Stimulated activated memory B cell treated with anti-CD40 and anti-IgM and Interleukin-4, amounts not matched to agents 10 μg/mL and 1 μg/mL and 100 μg/mL, for 72 hours (primary cell): ENCODE measurements at places on chromosomes 2 and 18.

DNA sequence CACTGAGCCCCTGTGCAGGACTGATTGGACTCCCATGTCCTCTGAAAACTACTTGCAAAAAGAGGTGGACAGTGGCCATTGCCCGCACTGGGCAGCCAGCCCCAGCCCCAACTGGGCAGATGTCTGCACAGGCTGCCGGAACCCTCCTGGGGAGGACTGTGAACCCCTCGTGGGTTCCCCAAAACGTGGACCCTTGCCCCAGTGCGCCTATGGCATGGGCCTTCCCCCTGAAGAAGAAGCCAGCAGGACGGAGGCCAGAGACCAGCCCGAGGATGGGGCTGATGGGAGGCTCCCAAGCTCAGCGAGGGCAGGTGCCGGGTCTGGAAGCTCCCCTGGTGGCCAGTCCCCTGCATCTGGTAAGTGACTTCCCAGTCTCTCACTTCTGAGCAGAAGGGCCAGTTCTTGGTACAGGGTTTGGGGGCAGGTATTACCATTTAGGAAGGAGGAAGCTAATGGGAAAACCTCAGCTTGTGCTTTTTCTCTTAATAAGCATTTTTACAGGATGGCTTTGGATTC lies 44.1 kb downstream of the TNFRSF11A start:
- no peak for ATAC-seq

DNA sequence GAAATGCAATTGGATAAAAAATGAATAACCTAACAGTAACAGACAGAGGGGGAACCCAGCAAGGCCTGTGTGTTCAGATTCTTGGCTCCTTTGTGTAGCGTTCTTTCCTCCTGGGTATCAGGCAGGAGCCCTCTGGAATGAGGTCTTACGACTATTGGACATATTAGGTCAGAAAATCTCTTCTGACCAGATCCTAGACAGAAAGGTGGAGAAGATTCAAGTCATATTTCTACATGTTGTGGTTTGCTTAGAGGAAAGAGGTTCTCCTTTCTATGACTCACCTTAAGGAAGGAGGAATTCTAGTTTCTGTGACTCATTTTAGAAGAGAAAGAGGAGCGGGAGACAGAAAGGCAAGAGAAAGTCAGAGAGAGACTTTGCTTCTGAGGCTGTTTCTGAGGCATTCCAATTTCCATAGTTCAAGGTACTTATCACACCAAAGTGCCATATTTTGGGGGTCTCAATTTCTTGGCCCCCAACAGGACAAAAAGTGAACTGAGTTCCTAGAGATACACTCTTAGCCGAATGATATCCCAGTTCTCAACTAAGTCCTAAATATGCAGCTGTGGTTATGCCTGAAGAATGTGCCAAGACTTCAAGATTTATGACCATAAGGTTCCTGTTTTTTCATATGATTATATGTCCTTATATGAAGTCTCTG lies 618.6 kb downstream of the ZEB2 start:
- ATAC-seq: peak; percentile 61

GRCh38 chr18:25516121-25516520 lies 164.2 kb upstream of the ZNF521 start:
- no peak for ATAC-seq

GRCh38 chr18:5973099-5973498 lies 77.8 kb upstream of the TMEM200C start:
- no peak for ATAC-seq

GRCh38 chr18:78632111-78632541 lies 347.5 kb upstream of the SALL3 start:
- ATAC-seq: no peak

DNA sequence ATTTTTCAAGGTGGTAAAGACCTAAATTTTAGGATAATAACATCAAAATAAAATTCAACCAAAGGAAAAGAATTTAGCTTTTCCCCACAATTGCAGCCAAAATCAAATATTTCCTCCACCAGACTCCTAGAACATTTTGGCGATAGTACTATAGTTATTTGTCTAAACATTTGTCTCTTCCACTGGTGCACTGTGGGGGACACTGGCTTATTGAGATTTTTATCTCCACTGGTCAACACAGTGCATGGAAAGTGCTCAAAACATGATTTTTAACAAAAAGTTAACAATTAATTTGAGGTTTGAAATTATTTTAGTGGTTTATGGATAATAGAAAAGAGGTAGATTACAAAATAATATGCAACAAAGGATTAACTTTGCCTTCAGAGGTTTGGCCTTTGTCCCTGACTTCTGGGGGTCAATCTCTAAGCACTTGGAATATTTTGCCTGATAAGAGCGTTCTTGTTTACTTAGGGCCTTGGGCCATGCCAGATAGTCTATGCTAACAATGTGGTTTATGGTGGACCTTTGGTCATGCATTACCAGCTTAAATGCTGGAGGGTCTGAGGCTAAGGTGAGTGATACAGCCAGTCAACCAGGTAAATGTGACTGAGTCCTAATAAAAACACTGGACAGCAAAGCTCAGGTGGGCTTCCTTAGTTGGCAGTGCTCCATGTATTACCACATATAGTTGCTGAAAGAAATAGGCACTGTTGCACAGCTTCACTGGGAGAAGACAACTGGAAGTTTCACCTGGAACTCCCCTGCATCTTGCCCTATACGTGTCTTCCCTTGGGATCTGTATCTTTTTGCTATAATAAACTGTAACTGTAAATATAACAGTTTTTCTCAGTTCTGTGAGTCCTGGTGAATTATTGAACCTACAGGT lies 67.2 kb upstream of the SATB2 start:
- ATAC-seq: no peak

DNA sequence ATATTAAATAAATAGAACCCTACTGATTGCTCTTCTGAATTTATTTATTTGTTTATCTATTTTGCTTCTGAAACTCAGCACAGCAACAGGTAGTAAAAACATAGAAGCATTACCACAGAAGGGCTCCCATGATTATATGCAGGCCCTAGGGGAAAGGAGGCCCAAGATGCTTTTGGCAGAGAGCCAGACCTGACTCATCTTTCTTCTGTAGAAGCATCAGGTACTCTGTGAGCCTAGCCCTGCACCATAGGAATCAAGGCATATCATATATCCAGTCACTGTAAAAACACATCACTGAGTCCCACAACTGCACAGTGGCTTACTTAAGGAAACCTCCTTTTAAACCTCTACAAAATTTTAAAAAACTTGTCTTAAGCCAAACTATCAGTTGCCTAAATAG lies 1.8 kb downstream of the SCN9A start:
- no peak for ATAC-seq

GRCh38 chr2:182416191-182416590 lies 10.6 kb downstream of the PDE1A start:
- no peak for ATAC-seq

DNA sequence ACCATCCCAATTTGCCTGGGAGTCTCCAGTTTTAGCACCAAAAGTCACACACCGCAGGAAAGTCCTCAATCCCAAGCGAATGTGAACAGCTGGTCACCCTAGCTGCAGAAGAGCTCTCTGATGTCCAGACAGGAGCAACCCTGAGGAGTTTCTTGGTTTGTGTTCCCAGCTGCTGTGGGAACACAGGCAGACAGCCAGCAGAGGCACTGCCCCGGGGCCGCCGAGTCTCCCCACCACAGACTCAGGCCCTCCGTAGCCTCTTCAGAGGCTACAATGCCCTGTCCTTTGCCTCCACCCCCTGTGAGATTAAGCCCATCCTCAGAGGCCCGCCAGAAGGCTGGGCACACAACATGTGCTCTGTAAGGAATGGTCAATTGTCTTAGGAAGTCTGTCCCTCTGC lies 111.5 kb downstream of the TTC32 start:
- no peak for ATAC-seq

DNA sequence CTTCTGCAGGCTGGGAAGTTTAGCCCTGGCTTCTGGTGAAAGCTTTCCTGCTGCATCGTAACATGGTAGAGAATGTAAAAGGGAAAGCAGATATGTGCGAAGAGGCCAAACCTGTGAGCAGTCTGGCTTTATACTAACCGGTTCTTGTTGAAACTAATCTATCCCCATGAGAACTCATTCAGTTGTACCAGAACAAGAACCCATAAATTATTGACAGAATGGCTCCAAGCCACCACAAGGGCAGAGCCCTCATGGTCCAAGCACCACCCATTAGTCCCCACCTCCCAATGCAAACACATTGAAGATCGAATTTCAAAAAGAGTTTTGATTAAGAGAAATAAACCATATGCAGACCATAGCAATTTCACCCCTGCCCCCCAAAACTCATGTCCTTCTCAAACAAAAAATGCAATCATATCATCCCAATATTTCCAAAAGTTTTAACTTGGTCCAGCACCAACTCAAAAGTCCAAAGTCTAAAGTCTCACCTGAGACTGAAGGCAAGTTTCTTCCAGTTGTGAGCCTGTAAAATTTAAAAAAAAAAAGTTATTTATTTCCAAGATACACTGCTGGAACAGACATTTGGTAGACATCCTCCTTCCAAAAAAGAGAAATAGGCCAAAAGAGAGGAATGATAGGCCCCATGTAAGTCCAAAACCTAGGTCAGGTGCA lies 318.9 kb downstream of the CNTNAP5 start:
- no peak for ATAC-seq

DNA sequence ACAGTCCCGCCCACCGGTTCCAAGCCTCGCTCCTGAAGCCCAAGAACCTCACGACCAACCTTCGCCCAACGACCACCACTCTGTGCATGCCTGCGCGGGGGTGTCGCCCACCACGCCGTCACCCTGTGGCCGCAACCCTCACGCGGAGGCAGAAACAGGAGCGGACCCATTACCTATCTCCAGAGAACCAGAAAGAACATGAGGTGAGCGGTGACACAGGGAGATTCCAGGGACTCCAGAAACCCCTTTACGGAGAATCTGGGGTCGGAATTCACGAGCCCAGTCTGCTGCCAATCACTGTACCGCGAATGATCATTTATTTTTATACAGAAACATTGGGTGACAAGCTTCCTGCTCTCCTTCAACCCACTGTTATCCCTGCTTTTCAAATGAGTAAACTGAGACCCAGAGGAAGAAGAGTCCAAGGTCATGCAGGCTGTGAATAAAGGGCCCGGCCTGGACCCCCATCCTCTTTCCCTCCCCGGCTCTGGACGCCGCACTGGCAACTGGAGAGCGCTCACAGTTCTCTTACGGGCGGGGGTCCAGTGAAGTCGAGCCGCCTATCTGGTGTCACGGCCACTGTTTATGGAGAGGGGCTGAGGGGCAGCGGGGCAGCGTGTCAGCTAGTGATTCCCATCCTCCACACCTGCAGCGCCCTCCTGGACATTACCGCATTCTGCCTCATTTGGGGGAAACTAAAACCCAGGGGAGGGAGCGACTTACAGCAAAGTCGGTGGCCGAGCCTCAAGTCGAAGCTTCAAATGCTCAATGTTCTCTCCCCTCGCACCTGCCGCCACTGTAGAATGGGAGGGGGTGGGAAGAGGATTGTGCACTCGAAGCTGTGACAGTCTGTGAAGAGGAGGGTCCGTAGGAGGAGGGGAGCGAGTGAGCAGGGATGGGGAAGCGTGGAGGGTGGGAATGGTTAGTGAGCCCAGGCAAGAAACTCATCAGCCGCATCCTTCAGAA lies 723 bp upstream of the SLC30A3 start:
- no peak for ATAC-seq

DNA sequence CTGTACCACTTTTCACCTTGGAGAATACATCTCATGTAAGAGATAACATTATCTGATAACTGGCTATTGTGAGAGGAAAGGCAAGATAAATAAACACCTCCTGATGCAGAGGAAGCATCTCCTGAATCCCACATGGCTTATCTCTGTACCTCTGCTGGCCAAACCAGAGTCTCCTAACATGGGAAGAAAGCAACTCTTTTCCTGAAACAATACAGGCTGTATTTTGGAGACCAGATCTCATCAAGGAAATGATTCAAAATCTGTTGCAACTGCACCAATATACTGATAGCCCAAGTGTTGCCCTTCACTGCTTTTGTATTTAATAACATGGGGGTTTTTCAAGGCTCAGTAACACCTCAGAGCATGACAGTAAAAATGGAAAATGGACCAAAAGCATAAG lies 106.9 kb downstream of the MREG start:
- no peak for ATAC-seq

DNA sequence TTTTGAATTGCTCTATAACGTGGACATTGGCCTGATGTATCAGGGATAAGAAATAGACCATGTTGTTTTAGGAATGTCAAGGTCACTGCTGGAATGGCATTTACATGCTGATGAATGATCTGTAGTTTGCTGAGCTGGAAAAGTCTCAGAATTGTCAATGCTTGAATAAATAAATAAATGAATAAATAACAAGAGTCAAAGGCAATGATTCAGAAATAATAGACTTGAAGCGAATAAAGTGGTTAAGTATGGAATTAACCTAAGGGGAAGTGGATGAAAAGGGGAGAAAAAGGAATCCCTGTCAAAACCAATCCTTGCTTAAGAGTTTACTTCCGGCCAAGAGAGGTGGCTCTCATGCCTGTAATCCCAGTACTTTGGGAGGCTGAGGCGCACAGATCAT lies 1620.0 kb downstream of the SUCLG1 start:
- no peak for ATAC-seq

DNA sequence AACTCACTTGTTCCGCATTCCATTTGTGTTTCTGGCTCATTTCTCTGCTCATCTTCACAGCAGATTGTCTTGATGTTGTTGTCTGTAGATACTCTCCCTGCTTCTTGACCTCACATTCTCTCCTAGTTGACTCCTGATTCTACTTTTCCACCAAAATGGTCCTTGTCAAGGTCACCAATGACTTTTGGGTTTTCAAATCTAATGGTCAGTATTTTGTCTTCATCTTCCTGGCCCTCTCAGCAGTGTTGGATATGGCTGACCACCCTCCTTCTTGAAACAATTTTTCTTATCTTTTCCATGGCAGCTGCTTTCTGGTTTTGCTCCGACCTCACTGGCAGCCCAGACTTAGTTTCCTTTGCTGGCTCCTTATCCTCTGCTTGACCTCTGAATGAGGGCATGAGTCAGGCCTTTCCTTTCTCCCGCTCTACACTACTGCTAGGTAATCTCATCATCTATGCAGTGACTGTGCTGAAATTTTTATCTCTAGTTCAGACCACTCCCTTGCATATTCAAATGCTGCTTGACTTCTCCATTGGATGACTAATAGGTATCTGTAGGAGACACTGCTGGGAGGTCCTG lies 386.6 kb upstream of the SPRED2 start:
- ATAC-seq: no peak

GRCh38 chr2:179274749-179275148 lies 10.1 kb upstream of the SESTD1 start:
- ATAC-seq: peak; percentile 99
